NCI-H187 (cell line): ENCODE measurements at places on chromosomes 5 and 9.
A peak's percentile ranks its signal among the peaks of the same experiment; 100 is the strongest.

DNA sequence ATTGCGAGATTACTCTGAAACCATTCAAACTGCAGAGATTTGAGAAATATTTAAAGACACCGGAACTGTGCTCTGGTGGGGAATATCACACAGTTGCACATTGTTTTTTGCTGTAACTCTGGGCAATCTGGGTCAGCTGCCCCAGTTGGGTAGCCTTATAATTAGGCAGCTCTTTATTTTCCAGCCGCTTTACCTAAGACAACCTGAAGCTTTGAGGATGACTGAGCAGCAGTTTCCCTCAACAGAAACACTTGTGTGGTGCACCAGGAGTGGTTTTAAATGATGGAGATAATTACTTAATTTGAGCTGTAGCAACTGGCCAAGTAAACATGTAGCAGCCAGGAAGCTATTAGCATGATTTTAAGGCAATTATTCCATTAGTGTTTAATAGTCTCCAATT is 2.9 kb downstream of the PLCXD3 start:
- DNase-seq = no peak

- no peak for DNase-seq
These were observed 386.0 kb upstream of the KLF4 start for GRCh38 chr9:107875571-107875980.

GRCh38 chr9:6239694-6240093 is 24.1 kb downstream of the IL33 start:
- no peak for DNase-seq

- DNase-seq = no peak
These were observed 6.8 kb downstream of the PIP5KL1 start for GRCh38 chr9:127923771-127924170.

DNA sequence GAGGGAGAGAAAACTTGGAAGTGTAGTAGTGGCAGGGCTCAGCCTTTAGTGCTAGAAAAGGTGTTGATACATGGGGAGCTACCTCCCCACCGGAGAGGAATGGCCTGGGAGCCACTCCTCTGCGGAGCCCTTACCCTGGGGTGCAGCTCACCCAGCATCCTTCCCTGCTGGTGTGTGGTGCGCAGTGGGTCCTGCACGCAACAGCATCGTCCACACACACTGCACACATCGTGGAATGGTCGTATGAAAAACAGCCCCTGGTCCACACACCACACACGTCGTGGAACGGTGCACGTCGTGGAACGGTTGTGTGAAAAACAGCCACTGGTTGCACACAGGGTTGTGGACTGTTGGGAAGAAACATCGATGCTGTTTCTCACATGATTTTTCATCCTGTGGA is 16.1 kb upstream of the AHRR start:
- DNase-seq = no peak

DNA sequence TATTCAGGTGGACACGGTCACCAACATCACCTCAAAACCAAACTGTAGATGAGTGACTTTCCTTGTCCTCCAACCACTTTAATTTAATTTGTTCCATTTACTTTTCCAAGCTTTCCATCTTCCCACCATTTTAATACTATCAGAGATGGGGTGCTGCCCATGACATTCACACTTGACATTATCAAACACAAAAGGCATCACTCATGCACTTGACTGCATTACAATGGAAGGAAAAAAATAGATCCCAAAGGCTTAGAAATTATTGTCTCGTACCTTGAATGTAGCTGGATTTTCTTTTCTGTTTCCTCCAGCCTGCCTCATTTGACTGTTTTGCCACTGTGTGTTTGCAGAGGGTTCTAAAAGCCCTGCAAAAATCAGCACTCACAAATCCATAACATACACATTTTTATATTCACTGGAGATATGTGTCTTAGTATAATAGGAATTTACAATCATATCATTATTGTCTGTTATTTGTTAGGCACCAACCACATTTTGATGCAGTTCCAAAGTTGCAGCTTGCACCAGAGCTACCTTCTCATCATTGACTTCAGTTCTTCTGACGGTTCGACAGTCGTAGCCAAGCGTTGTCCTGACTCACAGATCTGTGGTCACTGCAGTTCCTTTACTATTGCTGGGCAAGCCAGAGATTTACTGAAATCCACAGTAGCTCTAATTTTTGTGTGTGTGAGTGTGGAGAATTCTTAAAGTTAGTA is 712.3 kb upstream of the WWC1 start:
- no peak for DNase-seq

- peak; percentile 47 for DNase-seq
These were observed 172.2 kb downstream of the CCDC192 start for GRCh38 chr5:127875235-127876021.

- DNase-seq = no peak
These were observed 249.3 kb downstream of the GAS1 start for GRCh38 chr9:86697999-86698398.

DNA sequence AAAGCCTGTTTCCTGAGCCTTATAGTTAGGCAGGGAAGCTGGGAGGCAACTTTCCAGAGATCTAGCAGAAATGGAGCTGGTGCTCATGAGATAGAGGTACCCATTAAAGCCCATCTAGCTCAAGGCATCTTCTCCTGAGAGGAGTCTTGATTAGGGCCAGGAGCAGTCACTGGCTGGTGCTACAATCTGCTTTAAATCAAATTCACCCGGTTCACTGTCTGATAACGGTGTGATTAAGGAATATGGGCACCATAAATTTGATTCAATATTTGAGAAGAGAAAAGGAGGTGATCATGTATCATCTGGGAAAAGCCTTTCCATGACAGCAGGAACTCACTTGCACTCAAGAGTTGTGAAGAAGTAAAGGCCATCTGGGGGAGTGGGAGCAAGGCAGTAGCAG is 23.9 kb upstream of the NR5A1 start:
- DNase-seq = no peak

- DNase-seq = no peak
These were observed 12.3 kb upstream of the MTMR12 start for GRCh38 chr5:32325062-32325461.

- DNase-seq = no peak
These were observed 57.4 kb upstream of the ANGPTL2 start for GRCh38 chr9:127179633-127180441.
